H9 (cell line): ENCODE measurements at places on chromosomes 5 and 9. TPM values are rescaled to one million over a fixed set of nuclear protein-coding genes. Genes with fewer than 3 reads are reported as not detected.

GRCh38 chr9:2359891-2360471 is 261.6 kb upstream of the VLDLR start:
- no peak overlapping the region for H3K27ac ChIP-seq
- no peak overlapping the region for H3K4me3 ChIP-seq
- H3K27me3 ChIP-seq = no peaks in the 10 kb centered on the region
- no peak for DNase-seq

Gene EFNA5
- 19.0 and 20.4 TPM in 2 replicates for total RNA-seq

- H3K27me3 ChIP-seq = no peaks in the 10 kb centered on the region
- no peak for DNase-seq
- peaks cover 70% of the 10 kb centered on the region for H3K36me3 ChIP-seq
- no peaks in the 10 kb centered on the region for H3K4me1 ChIP-seq
- H3K4me3 ChIP-seq = no peak overlapping the region
- no peak overlapping the region for H3K27ac ChIP-seq
Observed at GRCh38 chr5:10421896-10422691, 19.6 kb upstream of the ROPN1L start.

GRCh38 chr5:96259151-96259772 is 173.8 kb downstream of the PCSK1 start:
- no peaks in the 10 kb centered on the region for H3K4me1 ChIP-seq
- no peak overlapping the region for H3K4me3 ChIP-seq
- no peaks in the 10 kb centered on the region for H3K27me3 ChIP-seq
- H3K27ac ChIP-seq = no peak overlapping the region
- DNase-seq = no peak

DNA sequence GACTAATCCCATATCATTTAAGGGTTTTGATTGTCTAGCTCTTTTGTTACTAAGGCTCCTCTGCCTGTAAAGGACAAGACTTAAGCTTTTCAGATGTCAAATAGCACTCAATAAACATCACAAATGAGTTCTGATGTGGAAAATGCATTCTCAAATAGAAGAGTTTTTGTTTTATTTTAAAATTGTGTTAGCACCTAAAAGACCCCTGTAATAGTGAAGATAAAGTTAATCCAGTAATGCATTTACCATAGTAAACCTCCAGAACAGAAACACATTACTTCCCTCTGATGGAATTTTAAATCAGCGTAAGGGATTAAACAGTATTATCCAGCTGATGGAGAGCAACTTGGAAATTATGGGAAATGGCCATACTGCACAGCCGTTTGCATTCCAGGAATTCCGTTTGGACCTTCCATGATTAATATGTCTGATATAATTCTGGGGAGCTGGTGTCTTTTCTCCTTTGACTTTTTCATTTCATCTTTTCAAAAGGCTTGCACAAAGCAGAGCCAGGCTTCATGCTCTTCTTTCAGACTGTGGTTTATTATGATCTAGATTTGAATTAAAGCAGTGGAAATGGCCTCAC is 105.6 kb downstream of the PPP2R2B start:
- no peaks in the 10 kb centered on the region for H3K27me3 ChIP-seq
- peaks cover 24% of the 10 kb centered on the region for H3K36me3 ChIP-seq
- H3K4me1 ChIP-seq = peaks cover 5% of the 10 kb centered on the region; the same call in 1 of the 2 replicates
- no peak for DNase-seq

DNA sequence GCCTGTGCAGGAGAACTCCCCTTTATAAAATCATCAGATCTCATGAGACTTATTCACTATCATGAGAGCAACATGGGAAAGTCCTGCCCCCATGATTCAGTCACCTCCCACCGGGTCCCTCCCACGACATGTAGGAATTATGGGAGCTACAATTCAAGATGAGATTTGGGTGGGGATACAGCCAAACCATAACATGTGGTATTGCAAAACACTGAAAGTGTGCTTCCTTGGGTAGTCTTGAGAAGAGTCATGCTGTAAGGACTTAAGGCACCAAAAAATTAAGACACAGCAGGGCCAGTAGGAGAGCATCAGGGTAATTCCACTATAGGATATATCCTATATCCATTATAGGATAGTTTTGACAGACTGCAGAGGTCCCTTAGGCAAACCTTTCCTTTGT is 29.4 kb upstream of the GDNF start:
- H3K27ac ChIP-seq = no peak overlapping the region
- no peaks in the 10 kb centered on the region for H3K36me3 ChIP-seq
- no peak for DNase-seq
- H3K4me1 ChIP-seq = no peaks in the 10 kb centered on the region
- no peak overlapping the region for H3K4me3 ChIP-seq
- no peaks in the 10 kb centered on the region for H3K27me3 ChIP-seq

Gene GABRA6
- not detected in 2 replicates for total RNA-seq

- DNase-seq = no peak
- no peaks in the 10 kb centered on the region for H3K27me3 ChIP-seq
- no peaks in the 10 kb centered on the region for H3K36me3 ChIP-seq
Observed at GRCh38 chr5:23368393-23368792, 139.0 kb upstream of the PRDM9 start.

GRCh38 chr5:143148771-143149170 is 254.7 kb downstream of the NR3C1 start:
- H3K27ac ChIP-seq = no peak overlapping the region
- no peak overlapping the region for H3K4me3 ChIP-seq
- H3K27me3 ChIP-seq = no peaks in the 10 kb centered on the region
- no peak for DNase-seq
- H3K4me1 ChIP-seq = no peaks in the 10 kb centered on the region

GRCh38 chr5:54663866-54664265 is 146.3 kb downstream of the SNX18 start:
- no peaks in the 10 kb centered on the region; the same call in 2 of the 3 replicates for H3K36me3 ChIP-seq
- H3K27me3 ChIP-seq = no peaks in the 10 kb centered on the region
- DNase-seq = no peak
- H3K4me3 ChIP-seq = no peak overlapping the region
- no peaks in the 10 kb centered on the region for H3K4me1 ChIP-seq
- no peak overlapping the region for H3K27ac ChIP-seq

- DNase-seq = no peak
- H3K27ac ChIP-seq = no peak overlapping the region
- no peak overlapping the region for H3K4me3 ChIP-seq
- no peaks in the 10 kb centered on the region for H3K36me3 ChIP-seq
- H3K4me1 ChIP-seq = no peaks in the 10 kb centered on the region
Observed at GRCh38 chr5:122741681-122742080, 33.2 kb upstream of the SNX2 start.

GRCh38 chr9:108838017-108838416 is 17.8 kb downstream of the ACTL7B start:
- H3K27me3 ChIP-seq = no peaks in the 10 kb centered on the region
- no peak overlapping the region for H3K4me3 ChIP-seq
- no peak for DNase-seq
- H3K36me3 ChIP-seq = no peaks in the 10 kb centered on the region
- H3K4me1 ChIP-seq = no peaks in the 10 kb centered on the region
- H3K27ac ChIP-seq = no peak overlapping the region

Gene ARID3C
- not detected in 2 replicates for total RNA-seq

DNA sequence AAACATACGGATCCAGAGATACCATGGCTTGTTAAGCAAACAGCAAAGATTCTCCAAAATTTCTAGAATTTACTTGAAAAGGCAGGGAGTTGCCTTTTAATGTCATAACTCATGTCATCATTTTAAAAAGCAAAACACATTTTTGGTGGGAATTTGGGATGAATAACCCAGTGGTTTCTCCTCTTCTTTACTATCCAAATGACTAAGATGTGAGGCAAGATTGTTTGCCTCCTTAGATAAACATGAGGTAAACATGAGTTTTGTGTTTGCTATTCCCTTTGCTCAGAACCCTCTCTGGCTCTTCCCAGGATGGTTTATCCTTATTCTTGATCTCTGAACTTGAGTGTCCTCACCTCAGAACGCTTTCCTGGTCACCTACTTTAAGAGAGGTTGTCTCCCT is 267.0 kb downstream of the EBF1 start:
- H3K27me3 ChIP-seq = no peaks in the 10 kb centered on the region
- DNase-seq = no peak
- H3K4me3 ChIP-seq = no peak overlapping the region
- no peak overlapping the region for H3K27ac ChIP-seq

Gene STING1
- total RNA-seq = 0.26 and 0.48 TPM in 2 replicates

DNA sequence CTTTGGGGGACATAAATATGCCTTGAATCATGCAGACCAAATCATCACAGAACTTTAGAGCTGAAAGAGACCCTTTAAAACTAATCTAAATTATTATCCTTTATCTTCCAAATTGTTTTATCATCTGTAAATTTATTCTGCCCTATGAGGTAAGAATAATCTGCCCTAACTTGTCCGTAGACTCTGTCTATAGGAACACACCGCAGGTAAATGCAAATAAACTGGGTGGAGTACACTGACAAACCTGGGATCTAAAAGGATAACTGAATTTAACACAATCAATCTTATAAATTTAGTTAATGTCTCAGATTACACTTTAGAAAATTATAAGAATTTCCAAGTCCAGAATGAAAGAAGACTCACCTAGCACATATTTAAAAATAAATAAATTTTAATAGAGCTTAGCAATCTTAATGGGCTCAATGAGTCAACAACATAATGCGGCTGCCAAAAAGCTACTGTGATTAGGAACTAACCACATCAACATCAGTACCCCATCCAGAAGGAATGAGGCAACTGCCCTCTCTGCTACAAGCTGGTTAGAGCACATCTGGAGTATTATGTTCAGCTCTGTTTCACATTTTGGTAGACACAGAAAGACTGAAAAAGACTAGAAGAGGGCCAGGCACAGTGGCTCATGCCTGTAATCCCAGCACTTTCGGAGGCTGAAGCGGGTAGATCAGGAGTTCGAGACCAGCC is 5.6 kb downstream of the MEGF9 start:
- H3K27me3 ChIP-seq = peaks cover 13% of the 10 kb centered on the region; the same call in 1 of the 2 replicates
- no peak overlapping the region for H3K4me3 ChIP-seq
- DNase-seq = no peak
- H3K27ac ChIP-seq = no peak overlapping the region
- no peaks in the 10 kb centered on the region for H3K4me1 ChIP-seq

DNA sequence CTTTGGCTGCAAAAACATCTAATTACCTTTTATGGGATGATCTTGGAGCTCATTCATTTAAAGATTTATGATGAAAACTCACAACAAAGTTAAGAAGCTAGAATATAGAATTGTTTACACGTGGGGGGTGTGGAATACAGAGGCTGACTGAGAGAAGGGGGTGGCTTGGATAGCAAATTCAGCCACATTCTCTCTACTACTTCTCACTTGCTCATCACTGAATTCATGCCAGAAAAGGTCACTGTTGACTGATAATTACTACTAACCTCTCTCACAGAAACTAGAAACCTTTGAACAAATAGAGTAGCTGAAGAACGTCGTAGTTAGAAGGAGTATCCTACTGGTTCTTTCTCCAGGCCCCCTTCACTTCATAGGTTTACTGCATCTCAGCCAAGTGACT is 808.2 kb downstream of the BRINP1 start:
- H3K27me3 ChIP-seq = no peaks in the 10 kb centered on the region
- no peak for DNase-seq

DNA sequence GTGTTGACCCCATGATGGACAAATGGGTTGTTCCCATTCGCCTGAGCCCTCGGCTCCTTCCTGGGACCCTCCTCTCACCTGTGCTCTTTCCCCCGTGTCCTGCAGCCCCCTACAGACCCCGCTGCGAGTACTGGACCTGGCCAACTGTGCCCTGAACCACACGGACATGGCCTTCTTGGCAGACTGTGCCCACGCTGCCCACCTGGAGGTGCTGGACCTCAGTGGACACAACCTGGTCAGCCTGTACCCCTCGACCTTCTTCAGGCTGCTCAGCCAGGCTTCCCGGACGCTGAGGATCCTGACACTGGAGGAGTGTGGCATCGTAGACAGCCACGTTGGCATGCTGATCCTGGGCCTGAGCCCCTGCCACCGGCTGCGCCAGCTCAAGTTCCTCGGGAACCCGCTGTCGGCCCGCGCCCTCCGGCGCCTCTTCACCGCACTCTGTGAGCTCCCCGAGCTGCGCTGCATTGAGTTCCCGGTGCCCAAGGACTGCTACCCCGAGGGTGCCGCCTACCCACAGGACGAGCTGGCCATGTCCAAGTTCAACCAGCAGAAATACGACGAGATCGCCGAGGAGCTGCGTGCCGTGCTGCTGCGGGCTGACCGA is 3.4 kb downstream of the LRRC14B start:
- H3K4me3 ChIP-seq = no peak overlapping the region
- H3K27me3 ChIP-seq = no peaks in the 10 kb centered on the region
- no peak for DNase-seq
- H3K4me1 ChIP-seq = no peaks in the 10 kb centered on the region
- no peak overlapping the region for H3K27ac ChIP-seq

- DNase-seq = no peak
- no peak overlapping the region for H3K27ac ChIP-seq
- peaks cover 23% of the 10 kb centered on the region; the same call in 1 of the 2 replicates for H3K27me3 ChIP-seq
- peaks cover 3% of the 10 kb centered on the region; the same call in 1 of the 2 replicates for H3K4me1 ChIP-seq
- H3K36me3 ChIP-seq = no peaks in the 10 kb centered on the region
- no peak overlapping the region; the same call in none of the 2 replicates for H3K4me3 ChIP-seq
Observed at GRCh38 chr5:179346875-179347274, 1.6 kb upstream of the ADAMTS2 start.

GRCh38 chr5:114391321-114391720 is 29.5 kb downstream of the KCNN2 start:
- H3K27me3 ChIP-seq = no peaks in the 10 kb centered on the region
- no peak overlapping the region for H3K4me3 ChIP-seq
- peaks cover 1% of the 10 kb centered on the region; the same call in 2 of the 3 replicates for H3K36me3 ChIP-seq
